Fibroblast of skin of left biceps (primary cell): ENCODE measurements at places on chromosomes 5 and 9.

- DNase-seq = no peak
Measured at GRCh38 chr5:22842574-22842973, 10.6 kb downstream of the CDH12 start.

GRCh38 chr5:131481569-131481968 is 153.5 kb downstream of the RAPGEF6 start:
- DNase-seq = no peak

DNA sequence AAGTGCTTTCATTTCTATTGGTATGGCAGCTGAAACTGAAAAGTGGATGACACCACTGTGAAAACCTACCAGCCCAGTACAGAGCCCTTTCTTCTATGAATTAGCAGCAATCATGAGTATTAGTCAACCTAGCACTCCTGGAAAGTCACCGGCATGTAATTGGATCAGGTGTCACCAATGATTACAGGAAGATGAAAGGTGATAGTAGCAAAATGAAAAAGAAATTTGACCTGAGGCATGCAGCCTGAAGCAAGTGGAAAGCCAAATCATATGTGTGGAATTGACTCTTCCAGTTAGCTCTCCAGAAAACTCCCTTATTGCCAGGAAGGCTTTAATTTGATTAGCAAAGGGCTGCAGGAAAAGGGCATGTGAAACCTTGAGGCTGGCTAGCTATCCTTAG is 81.2 kb upstream of the NAA35 start:
- no peak for DNase-seq

DNA sequence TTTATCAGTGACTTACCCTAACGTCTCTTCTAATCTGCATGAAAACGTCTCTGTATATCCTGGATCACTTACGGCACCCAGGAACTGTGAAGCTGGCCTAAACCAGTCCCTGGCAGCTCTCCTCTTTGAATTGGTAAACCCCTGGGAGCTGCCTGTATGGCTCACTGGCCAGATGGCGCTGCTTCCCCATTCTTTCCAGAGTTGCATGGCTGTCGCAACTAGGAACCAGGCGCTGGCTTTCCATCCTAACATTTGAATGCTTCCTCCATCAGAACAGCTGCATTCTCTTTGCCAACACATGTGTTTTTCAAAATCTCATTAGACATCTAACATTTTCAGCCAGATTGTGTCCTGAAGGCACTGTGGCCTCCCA is 8.0 kb upstream of the PCA3 start:
- no peak for DNase-seq
